ENCODE measurements at places on chromosomes 13 and 19. TPM values are rescaled to one million over a fixed set of nuclear protein-coding genes. Genes with fewer than 3 reads are reported as not detected.

DNA sequence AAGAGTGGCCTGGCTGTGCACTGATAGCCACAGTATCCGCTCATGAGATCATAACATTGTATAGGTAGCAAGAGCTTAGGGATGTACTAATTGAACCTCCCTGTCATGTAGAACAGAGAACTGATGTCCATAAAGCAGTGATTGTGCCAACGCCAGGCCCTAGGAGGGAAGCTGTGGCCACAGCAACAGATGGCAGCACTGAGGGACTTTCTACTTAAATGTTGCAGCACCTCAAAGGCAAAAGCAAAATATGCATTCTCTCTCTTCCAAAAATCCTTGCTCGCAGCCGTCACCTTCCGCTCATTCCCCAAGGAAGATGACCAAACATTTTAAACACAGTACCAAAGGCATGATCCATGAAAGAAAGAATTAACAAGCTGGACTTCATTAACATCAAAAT, 32.3 kb downstream of the COL4A1 start:
- no peak for DNase-seq
- H3K27ac ChIP-seq, result no peak overlapping the region
- no peaks in the 10 kb centered on the region for H3K27me3 ChIP-seq
- no peaks in the 10 kb centered on the region for H3K36me3 ChIP-seq
- H3K4me1 ChIP-seq, result peaks cover 20% of the 10 kb centered on the region

GRCh38 chr19:17706750-17707181, 12.5 kb upstream of the MAP1S start:
- H3K4me1 ChIP-seq, result no peaks in the 10 kb centered on the region
- H3K36me3 ChIP-seq, result no peaks in the 10 kb centered on the region
- no peak overlapping the region for H3K27ac ChIP-seq
- DNase-seq, result no peak

- DNase-seq, result no peak
- no peaks in the 10 kb centered on the region for H3K27me3 ChIP-seq
- no peak overlapping the region for H3K27ac ChIP-seq
- H3K36me3 ChIP-seq, result no peaks in the 10 kb centered on the region
- H3K4me3 ChIP-seq, result no peak overlapping the region
These were observed 775.9 kb upstream of the KLHL1 start for GRCh38 chr13:70884196-70884595.

DNA sequence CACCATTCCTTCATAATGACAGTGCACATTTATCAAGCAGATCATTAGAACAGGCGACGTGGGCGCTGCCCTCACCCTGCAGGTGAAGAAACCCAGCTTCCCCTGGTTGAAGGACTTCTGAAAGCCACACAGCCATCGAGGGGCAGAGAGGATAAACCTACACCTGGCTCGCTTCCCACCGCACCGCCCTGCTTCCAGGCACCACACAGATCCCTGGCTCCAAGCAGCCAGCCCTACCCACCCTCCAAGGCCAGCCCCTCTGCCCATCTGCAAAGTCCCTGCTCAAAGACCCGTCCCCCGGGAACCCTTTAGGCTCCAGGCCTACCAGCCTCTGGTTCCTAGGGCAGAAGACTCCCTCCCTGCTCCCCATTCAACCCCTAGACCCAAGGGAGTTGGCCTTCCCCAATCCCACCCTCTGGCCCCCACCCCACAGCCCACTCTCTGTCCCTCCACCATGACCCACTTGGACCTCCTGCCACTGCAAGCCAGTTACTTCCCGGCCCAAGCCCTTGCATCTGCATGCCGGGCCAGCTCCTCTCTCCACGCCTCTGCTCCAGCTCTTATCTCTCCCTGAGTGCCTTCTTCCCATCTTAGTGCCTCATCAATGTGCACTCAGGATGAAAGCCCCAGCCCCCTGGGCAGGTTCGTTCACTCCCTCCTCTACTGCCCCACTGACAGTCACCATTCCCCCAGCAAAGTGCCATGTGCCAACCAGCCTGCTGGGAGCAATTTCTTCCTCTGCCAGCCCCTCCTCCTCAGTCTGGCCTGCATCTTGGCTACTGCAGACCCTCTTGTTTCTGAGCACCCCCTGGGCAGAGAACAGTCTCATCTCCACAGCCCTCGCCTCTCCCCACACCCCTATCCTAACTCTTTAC, 28.0 kb downstream of the PEPD start:
- H3K4me1 ChIP-seq, result no peaks in the 10 kb centered on the region
- no peak overlapping the region for H3K4me3 ChIP-seq
- H3K27me3 ChIP-seq, result no peaks in the 10 kb centered on the region
- no peak overlapping the region for H3K27ac ChIP-seq
- DNase-seq, result no peak
- H3K36me3 ChIP-seq, result peaks cover 35% of the 10 kb centered on the region

DNA sequence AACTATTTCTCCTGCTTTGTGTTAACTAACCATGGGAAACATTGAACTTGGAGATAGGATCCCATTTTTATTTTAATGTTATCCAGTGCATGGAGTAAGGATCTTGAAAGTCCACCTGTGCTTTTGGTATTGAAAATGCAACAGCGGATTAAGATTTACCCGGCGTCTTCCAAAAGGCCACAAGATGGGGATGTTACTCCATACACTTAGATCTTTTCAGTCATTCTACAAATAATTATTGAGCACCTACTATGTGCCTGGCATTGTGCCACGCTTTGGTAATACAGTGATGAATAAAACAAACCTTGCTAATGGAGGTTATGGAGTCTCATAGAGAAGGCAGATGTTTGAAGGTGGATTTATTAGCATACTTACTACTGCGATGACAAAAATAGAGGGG, 56.9 kb downstream of the RFC3 start:
- H3K27ac ChIP-seq, result no peak overlapping the region
- H3K27me3 ChIP-seq, result no peaks in the 10 kb centered on the region
- H3K36me3 ChIP-seq, result no peaks in the 10 kb centered on the region
- no peak for DNase-seq
- H3K4me1 ChIP-seq, result no peaks in the 10 kb centered on the region

- no peaks in the 10 kb centered on the region for H3K36me3 ChIP-seq
- H3K27me3 ChIP-seq, result no peaks in the 10 kb centered on the region
- no peak overlapping the region for H3K4me3 ChIP-seq
- H3K4me1 ChIP-seq, result no peaks in the 10 kb centered on the region
These were observed 820.2 kb downstream of the GPC5 start for GRCh38 chr13:92218615-92219014.

- no peak for DNase-seq
- no peak overlapping the region for H3K27ac ChIP-seq
- peaks cover 8% of the 10 kb centered on the region for H3K27me3 ChIP-seq
- peaks cover 19% of the 10 kb centered on the region for H3K4me1 ChIP-seq
- H3K36me3 ChIP-seq, result peaks cover 6% of the 10 kb centered on the region
These were observed 516 bp downstream of the ZNF175 start for GRCh38 chr19:51571599-51571998.

- H3K4me3 ChIP-seq, result no peak overlapping the region
- DNase-seq, result no peak
- no peaks in the 10 kb centered on the region for H3K36me3 ChIP-seq
These were observed 259.5 kb downstream of the NHLRC3 start for GRCh38 chr13:39297664-39298171.

DNA sequence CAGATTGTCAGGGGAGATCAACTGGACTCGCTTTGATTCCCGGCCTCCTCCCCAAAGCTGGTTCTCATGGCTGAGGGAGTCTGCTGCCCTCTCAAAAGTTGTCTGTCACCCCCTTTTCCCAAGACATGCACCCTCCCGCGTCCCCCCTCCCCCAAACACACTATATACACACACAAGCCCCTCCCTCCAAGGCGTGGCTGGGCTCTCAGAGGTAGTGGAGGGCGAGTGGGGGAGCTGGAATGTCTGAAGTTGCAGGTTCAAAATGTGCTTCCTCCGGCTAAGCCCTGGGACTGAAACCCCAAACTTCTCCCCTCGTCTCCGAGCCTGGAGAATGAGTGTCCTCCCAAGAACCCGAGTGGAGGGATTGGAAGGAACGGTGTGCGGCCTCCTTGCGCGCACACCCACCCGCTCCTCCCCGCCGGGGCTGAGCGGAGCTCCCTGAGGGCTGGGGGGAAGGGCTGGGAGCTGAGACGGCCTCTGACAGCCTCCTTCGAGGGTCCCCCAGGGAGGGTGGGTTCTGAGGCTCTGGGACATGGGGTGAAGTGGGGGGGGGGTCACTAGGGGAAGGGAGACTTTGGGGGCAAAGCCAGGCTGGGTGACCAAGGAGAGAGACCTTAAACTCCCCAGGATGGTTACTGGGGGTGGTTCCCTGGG, 9.9 kb upstream of the MEIS3 start:
- H3K27ac ChIP-seq, result no peak overlapping the region
- H3K27me3 ChIP-seq, result peaks cover 57% of the 10 kb centered on the region
- no peak overlapping the region for H3K4me3 ChIP-seq
- no peak for DNase-seq
- peaks cover 34% of the 10 kb centered on the region for H3K4me1 ChIP-seq

- no peaks in the 10 kb centered on the region for H3K27me3 ChIP-seq
- no peaks in the 10 kb centered on the region for H3K4me1 ChIP-seq
- H3K27ac ChIP-seq, result no peak overlapping the region
- no peaks in the 10 kb centered on the region for H3K36me3 ChIP-seq
- H3K4me3 ChIP-seq, result no peak overlapping the region
These were observed 15.1 kb downstream of the ZNF302 start for GRCh38 chr19:34692549-34692948.

GRCh38 chr13:110828705-110829104, 86.2 kb downstream of the ANKRD10 start:
- peaks cover 20% of the 10 kb centered on the region for H3K27me3 ChIP-seq
- H3K4me3 ChIP-seq, result no peak overlapping the region
- H3K4me1 ChIP-seq, result no peaks in the 10 kb centered on the region
- no peak for DNase-seq
- H3K27ac ChIP-seq, result no peak overlapping the region

GRCh38 chr13:93899981-93900380, 579.5 kb downstream of the DCT start:
- no peaks in the 10 kb centered on the region for H3K4me1 ChIP-seq
- H3K27ac ChIP-seq, result no peak overlapping the region
- no peak for DNase-seq
- no peak overlapping the region for H3K4me3 ChIP-seq

DNA sequence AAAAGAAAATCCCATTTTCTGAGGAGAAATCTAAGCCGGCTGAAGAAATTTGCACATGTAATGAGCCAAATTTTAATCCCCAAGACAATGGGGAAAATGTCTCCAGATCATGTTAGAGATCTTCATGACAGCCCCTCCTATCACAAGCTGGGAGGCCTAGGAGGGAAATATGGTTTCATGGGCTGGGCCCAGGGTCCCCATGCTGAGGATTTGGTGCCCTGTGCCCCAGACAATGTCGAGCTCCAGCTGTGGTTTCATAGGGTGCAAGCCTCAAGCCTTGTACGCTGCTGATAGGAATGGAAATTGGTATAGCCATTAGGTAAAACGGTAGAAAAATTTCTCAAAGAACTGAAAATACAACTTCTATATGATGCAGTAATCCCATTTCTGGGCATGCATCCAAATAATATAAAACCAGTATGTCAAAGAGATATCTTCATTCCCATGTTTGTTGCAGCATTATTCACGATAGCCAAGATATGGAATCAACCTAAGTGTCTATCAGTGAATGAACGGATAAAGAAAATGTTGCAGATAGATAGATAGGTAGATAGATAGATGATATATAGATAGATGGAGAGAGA, 19.3 kb upstream of the FREM2 start:
- no peaks in the 10 kb centered on the region for H3K36me3 ChIP-seq
- no peak for DNase-seq
- no peak overlapping the region for H3K4me3 ChIP-seq
- H3K4me1 ChIP-seq, result peaks cover 5% of the 10 kb centered on the region
- H3K27me3 ChIP-seq, result peaks cover 3% of the 10 kb centered on the region

DNA sequence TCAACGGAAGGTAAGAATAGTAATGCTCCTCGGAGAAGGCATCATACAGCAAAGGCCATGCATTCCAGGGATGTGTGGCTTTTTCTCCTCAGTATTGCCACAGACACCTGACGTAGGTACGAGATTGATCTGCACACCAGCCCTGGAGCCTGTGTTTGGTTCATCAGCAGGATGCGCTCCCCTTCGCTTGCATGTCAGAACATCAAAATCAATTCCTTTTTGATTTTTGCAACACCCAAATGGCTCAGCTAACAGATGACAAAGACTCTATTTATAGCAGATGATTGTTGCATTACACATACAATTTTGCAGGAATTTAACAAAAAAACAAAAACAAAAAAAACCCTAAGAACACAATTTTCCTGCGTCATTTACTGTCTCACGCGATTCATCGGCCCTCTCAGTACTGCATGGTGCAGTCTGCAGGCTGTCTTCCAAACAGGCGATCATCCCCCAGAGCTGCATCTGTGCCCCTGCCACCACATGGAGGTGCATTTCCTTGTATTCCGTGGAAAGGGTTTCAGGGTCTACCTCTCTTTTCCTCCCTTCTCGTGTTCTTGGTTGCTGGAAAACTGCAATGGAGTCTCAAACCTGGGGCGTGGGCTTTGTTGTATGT, 207.3 kb downstream of the TEX29 start:
- no peaks in the 10 kb centered on the region for H3K4me1 ChIP-seq
- DNase-seq, result no peak
- H3K4me3 ChIP-seq, result no peak overlapping the region
- H3K36me3 ChIP-seq, result no peaks in the 10 kb centered on the region

DNA sequence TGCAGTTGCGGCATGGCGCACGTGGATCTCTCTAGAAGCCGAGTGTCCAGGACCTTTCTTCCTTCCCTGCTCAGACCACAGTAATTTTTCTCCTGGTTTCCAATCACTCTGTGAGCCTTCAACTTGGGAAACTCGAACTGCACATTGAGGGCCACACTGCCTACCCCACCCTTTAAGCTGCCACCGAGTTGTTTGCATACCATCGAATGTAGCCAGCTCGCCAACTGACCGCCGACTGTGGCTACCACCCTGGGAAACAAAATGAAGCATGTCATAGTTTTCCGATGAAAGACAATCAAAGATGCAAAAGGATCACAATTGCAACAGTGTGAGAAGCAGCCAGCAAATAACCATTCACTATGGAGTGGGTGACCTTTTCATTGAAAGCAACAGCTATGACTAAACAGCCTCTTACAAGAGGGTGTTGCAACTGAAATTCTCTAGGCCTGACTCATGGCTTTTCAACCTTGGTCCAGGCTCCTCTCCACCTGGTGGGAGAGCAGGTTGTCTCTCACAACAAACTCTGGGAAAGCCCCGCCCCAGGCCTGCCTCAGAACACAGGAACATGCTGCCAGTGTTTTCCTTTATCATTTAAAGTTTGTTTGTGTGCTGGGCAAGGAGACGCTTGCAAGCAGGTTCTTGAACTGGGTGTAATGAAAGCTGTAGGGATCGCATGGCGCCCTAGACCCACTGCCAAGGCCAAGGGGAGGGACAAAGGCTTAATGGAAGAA, 141.7 kb upstream of the SERP2 start:
- H3K27me3 ChIP-seq, result no peaks in the 10 kb centered on the region
- H3K4me3 ChIP-seq, result no peak overlapping the region
- peaks cover 40% of the 10 kb centered on the region for H3K4me1 ChIP-seq
- peak; percentile 86 for DNase-seq
- peak overlapping the region; percentile 61 for H3K27ac ChIP-seq

The CACNA1A gene
- 0.26 TPM for total RNA-seq

The IER2 gene
- total RNA-seq, result 154 TPM

The B3GNT3 gene
- total RNA-seq, result 12.1 TPM

The ZNF616 gene
- total RNA-seq, result 12.2 TPM

The SUPT20H gene
- 18.4 TPM for total RNA-seq

The ZNF442 gene
- total RNA-seq, result 0.60 TPM

The PRR19 gene
- total RNA-seq, result 0.73 TPM

The AMH gene
- total RNA-seq, result 1.7 TPM

The LILRB4 gene
- total RNA-seq, result 3.2 TPM

The WDR87 gene
- not detected for total RNA-seq

The TBC1D17 gene
- total RNA-seq, result 93.4 TPM
